ENCODE measurements at places on chromosomes 2 and 18.

- DNase-seq: no peak
Observed at GRCh38 chr2:99775585-99775984, 285.8 kb upstream of the REV1 start.

- DNase-seq: no peak
Observed at GRCh38 chr2:25835906-25836305, 42.4 kb downstream of the ASXL2 start.

- DNase-seq: no peak
Observed at GRCh38 chr2:120708944-120709607, 26.6 kb upstream of the GLI2 start.

DNA sequence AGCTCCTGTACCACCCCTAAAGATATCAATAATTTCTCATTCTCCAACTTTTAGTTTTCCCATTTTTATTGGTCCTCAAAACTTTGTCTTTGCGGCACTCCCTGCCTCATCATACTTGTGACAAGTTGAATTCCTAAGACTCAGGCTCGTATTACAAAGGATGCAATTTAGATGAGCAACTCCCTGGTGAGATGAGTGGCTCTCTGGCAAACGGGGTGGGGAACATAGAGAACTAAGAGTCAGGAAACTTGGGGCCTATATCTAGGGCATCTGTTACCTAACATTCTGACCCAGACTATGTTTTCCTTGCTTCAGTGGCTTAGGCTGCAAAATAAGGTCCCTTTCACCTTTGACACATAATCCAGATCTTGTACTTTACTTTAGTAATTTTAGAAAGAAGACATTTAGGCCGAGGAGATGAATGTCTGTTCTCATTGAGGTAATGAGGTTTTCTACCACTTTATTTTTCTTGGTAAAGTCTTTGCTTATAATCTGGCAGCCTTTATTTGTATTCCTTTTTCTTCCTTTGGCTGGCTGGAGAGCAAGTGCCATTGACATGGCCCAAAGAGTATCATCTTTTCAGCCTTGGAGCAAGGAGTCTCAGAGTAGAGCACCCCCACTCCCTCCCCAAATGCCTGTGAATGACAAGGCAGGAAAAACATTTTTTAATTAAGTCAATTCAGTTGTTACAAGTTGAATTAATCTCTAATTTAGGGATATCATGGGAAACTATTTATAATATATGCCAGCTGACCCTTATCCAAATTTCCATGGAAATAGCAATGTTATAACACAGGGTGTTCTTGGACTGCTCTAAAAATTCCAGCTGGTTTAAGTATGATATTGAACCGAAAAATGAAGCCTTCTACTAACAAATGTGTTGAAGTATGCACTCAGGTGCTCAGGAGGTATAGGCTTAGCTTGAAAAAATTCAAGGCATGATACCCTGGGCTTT, 15.2 kb downstream of the TSPYL6 start:
- DNase-seq: no peak

DNA sequence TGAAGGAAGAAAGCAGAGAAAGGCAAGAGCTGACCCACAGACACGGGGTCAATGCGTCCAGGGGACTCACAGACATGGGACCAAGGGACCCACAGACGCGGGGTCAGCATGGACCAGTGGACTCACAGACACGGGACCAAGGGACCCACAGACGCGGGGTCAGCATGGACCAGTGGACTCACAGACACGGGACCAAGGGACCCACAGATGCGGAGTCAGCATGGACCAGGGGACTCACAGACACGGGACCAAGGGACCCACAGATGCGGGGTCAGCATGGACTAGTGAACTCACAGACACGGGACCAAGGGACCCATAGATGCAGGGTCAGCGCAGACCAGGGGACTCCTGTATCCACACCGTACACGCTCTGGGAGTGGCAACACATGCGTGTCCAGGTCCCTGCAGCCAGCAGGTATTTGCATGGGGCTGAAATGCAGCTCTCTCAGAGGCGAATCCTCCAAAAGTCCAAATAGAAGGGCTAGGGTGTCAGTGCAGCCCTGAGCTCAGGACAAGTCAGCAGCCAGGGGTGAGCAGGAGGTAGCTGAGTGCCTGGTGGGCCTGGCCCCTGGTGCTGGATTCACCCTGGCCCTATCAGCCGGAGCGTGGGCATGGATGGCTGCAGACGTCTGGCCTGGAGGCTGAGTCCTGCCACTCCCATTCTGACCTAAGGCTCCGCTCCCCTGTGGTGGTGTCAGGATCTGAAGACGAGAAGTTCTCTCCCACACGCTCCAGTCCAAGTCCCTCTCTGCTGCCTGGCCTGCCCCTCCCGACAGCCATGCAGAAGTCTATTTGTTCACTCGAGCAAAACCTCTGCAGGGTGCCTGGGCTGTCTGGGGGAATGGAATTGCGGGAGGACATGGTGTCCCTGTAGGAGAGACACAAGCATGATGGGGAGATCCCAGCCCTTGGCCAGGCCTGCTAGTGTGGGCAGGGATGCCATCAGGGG, 28.5 kb downstream of the TMEM18 start:
- peak; percentile 65 for DNase-seq

GRCh38 chr2:212028798-212029394, 509.7 kb downstream of the ERBB4 start:
- DNase-seq: no peak

DNA sequence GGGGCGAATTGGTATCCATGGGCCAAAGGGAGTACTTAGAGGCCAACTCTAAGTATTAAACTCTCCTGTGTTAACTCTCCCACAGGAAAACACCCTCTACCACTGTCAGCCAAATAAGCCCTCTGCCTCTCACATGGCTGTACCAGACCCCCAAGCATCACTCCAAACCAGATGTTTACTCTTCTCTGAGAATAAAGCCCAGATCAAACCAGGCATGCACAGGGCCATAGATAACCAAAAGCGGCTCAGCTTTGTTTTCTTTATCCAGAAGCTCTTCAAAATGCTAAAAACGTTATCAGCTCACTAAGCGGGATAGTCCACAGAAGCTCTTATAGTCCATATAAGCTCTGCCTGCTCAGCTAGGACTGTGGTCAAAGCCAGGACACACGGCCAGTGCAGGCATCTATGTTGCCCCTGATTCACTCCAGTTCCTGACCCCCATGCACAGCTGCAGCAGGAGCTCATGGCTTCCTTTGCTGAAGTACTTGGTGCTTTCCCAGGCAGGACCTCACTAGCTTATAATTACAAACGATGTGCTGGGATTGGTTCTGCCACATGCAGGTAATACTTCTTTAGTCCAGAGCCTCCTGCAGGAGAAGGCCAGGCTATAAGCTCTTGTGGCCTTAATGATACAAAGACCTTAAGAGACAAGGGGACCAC, 21.0 kb upstream of the SEMA4C start:
- no peak for DNase-seq

- DNase-seq: no peak
Observed at GRCh38 chr18:48676346-48676745, 137.5 kb downstream of the CTIF start.

- no peak for DNase-seq
Observed at GRCh38 chr18:55097456-55098170, 138.4 kb upstream of the CCDC68 start.

GRCh38 chr2:132652474-132652873, 17.5 kb downstream of the LYPD1 start:
- no peak for DNase-seq

- no peak for DNase-seq
Observed at GRCh38 chr2:60560734-60561644, 7.5 kb upstream of the BCL11A start.

- DNase-seq: no peak
Observed at GRCh38 chr2:53933329-53933728, 37.5 kb downstream of the PSME4 start.

- no peak for DNase-seq
Observed at GRCh38 chr2:9230051-9230802, 23.6 kb downstream of the ASAP2 start.

DNA sequence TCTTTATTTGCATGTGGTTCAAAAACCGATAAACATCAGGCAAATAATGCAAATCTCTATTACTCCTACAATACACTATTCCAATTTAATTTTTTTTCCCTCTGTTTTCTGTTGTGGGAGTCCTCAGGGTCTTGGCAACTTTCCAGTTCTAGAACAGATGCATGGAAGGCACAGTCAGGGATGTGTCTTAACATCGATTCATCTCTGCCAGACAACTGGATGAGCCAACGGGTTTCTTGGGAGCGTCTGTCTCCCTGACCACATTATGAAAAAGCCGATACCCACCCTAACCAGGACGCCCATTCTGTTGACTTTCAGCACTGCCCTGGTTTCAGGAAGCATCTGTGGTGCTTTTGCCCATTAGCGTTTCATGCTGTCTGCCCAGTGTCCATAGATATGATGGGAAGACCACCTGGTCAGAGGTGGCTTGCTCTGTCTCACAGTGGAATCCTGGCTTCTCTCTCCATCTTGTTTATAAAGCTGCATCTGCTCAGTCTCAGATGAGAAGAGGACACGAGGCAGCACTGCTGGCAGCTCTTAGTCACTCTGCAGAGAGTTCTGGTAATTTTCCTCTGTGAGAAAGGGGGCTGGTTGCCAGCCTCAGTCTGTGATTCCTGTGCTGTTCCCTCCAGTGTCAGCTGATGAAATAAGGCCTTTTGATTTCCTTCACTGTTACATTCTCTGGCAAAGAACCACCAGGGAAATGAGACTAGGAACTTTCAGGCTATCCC, 57.9 kb upstream of the KCNE4 start:
- peak; percentile 92 for DNase-seq

DNA sequence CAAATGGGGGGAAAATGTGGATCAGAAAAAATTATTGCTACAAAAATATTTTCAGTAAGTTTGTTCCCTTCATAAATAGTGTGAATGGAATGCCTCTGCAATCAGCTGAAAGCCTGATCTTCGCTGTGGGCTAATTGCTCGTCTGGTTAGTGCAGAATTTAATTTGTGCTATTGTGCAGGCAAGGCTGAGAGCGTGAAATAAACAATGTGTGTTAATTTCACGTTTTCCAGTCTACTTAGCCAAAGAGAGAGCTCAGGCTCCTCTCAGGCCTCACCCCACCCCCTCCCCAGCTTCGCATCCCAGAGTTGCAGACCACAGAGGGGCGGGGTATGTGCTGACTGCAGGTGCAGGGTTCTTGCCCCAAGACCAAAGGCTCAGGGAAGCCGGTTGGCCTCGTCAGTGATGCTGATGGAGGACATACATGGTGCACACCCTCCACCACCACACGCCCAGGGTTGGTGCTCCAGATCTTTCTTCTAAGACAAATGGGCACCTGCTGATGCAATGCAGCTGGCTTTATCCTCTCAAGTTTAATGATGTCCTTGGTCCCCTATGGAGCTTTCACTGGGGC, 302.6 kb upstream of the SLC14A2 start:
- no peak for DNase-seq

DNA sequence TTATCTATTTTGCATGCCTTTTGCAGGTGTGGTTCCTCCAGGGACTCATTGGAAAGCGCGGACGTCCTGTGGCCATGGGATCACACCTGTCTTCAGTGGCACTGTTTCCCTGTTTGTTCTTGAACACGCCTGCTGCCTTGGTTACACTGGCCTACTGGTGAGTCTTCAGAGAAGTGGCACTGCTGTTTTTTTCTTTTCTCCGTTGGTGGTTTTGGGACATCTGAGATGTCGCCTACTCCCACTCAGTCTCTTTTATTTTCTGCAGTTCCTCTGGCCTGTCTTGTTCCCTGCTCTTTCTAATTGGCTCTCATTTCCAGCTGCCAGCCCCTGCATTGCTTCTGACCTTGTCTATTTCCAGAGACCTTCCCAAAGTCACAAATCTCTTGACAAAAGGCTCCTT, 35.7 kb upstream of the POU3F3 start:
- DNase-seq: no peak

- no peak for DNase-seq
Observed at GRCh38 chr18:24160086-24160485, 21.2 kb downstream of the CABYR start.

GRCh38 chr2:24930768-24931167, 10.7 kb upstream of the ADCY3 start:
- no peak for DNase-seq

All from coronary artery (tissue), 2 donors.